ENCODE measurements at places on chromosomes 6 and 20.
A peak's percentile ranks its signal among the peaks of the same experiment; 100 is the strongest.

GRCh38 chr20:35013421-35014411, 58.0 kb downstream of the MYH7B start:
- peak; percentile 48 for DNase-seq

DNA sequence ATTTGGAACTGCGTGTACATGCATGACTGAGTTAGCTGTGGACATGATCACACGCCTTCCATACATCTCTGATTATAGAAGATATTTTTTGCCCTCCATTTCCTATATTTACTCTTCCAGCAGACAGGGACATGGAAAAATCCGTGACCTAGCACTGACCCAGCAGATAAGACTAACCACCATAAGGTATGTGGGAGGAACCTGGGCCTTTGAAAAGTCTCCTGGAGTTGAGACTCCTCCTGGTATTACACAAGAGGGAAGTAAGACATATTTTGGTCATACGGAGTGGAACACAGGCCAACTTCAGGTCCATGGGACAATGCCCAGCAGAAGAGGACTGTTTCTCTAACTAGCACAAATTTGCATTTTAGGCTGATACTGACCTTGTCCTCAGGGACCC, 13.7 kb upstream of the SIRPB1 start:
- DNase-seq: no peak

DNA sequence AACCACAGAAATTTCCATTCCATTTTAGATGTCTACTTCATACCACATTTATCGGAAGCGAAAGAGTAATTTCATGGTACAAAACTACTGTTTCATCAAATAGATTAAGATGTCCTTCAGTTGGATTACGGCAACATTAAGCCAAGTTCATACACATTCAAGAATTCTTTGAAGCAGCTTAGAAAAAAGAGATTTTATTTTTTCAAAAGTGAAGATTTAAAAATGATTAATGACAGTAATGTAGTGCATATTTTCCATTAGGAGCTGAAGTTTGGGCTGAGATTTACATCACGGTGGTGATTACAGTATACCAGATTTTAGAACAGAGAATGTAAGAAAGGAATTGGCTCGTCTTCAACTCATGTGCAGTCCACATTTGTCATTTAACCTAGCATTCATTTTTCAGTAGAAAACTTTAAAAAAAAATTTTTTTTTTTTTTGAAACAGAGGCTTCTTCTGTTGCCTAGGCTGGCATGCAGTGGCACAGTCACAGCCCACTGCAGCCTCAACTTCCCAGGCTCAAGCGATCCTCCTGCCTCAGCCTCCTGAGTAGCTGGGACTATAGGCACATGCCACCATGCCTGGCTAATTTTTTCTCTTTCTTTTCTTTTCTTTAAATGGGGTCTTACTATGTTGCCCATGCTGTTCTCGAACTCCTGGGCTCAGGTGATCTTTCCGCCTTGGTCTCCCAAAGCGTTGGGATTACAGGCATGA, 1.9 kb downstream of the SYNJ2 start:
- DNase-seq: no peak

GRCh38 chr20:4573564-4574355, 147.9 kb upstream of the PRND start:
- no peak for DNase-seq

GRCh38 chr20:25135031-25135430, 53.1 kb upstream of the VSX1 start:
- DNase-seq: no peak

DNA sequence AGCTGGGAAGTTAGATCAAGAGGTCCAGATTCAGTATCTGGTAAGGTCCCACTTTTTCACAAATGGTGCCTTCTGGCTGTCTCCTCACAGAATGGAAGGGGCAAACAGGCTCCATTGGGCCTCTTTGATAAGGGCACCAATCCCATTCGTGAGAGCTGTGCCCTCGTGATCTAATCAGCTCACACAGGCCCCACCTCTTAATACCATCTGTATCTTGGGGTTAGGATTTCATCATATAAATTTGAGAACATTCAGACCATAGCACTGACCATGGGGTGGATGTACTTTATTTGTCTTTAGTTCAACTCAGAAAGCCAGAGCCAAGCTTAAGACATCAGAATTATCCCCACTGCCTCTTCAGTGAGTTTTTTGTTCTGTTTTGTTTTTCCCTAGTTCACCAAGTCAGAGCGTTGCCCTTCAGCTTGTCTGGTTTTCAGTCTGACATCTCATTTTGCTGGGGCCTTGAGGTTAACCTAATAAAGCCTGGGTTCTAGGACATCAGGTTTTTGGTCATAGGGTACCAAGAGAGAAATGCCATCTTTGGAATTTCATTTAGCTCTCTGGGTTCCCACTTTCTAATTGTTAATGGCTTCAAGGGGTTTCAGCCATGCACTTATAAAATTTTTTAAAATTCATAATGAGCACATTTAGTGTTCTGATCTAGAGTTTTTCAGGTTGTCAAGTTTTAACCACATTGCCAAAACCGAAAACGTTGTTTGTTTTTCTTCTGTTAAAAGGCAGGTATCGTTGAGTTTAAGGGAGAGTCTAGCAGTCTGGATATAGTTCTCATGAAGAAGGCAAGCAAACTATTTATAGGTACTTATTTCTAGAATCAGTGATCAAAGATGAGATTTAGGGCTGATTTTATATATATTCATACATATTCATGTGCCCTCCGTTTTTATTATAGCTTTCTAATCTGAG, 19.0 kb downstream of the SENP6 start:
- DNase-seq: no peak

DNA sequence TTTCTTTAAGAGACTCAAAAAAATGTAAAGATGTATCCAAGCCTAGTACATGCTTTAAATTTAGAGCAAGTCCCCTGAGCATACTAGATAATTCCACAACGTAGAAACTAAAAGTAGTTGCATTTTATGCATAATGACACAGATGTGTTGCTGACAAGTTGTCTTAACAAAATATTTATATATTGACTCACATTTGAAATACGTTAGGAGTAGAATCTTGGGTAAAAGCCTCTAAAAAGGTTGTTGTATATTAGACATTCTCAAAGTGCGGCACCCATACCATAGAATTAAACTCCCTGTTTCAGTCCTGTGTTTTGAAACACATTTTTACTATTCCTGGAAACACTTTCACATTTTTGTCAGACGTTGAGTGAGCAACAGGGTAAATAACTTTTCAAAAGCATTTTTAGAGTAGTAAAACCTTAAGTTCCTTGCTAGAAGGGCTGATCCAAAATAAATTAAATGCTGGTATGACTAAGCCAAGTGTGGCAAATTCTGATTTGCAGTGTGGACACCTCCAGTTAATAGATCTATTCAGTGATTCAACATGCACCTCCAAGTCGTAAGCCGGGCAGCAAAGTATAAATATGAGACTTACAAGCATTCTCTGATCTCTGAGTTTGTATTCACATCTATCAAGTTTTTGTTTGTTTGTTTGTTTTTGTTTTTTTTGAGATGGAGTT, 97.5 kb downstream of the GMDS start:
- DNase-seq: no peak

- no peak for DNase-seq
These were observed 265.1 kb downstream of the PREX1 start for GRCh38 chr20:48562586-48563116.

DNA sequence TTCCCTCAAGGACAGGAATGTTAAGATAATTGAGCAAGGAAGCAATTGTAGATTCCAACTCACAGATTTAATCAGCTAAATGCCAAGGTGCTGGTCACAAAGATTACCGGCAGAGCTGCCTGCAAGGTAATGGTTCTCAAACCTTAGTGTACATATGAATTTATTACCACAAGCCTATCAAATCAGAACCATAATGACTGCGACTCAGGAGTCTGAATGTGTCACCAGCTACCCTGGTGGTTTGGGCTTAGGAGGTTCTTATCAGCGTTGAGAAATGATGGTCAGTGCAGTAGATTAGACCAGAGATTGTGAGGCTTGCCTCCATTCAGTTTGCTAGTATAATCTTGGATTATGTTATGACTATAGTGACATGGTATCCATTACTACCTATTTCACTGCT, 78.9 kb downstream of the MTFR2 start:
- no peak for DNase-seq

DNA sequence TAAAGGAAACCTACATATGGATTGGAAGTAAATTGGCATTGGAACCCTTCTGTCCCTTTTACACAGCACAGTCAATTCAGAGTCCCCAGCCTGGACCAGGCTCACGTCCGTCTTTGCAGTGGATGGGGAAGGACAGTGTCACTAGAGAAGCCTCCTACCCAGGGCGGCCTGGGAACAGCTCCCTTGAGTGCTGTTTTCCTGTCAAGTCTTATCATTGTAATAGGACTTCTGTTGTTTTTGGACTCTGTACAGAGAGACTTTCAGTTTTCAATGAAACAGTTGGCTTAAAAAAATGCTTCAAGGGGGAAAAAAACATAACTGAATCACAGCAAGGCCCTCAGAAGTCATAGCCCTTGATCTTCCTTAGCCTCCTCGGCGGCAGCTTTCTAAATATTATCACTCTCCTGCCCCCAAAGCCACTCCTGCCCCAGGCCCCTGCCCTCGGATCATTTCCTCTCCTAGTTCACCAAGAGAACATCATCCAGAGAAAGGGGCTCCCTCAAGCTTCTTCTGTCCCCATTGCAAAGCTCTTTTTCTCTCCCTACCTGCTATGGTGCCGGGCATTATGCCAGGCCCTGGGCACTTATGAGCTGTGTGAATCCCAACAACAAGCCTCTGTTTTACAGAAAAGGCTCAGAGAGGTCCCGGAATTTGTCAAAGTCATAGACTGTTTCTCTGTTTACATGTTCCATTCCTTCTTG, 37.8 kb upstream of the CNKSR3 start:
- DNase-seq: peak; percentile 45

All from SK-N-SH (cell line).